ENCODE measurements at places on chromosomes 2 and 18.

DNA sequence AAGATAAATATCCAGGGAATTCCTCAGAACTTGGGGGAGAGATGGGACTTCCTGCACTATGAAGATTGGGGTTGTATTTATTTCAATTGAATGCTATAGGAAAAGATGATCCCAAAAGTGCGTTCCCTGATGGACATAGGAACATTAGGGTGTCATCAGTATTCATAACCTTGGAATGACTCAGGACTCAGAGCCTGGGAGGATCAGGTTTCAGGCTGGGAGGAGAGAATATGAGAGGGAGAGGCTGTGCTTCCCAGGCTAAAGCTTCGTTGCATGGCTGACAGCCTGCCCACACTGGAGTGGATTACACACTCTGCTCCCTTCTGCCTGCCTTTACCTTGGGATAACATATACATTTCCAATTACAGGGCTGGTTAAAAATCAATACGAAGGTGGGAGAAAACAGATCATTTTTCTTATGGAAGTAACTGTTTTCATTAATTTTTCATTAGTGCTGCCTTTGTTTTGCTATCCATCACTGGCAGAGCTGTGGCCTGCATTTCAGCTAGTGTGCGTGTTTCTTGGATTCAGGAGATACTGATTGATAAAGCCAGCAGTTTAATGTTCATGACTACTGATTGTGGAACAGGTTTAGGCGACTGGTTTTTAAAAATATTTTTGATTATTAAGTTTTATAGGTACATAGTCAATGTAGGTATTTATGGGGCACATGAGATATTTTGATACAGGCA is 118.7 kb downstream of the KCTD1 start:
- DNase-seq = no peak

- DNase-seq = no peak
These were observed 1.2 kb upstream of the WDSUB1 start for GRCh38 chr2:159287733-159288132.

- DNase-seq = no peak
These were observed 18.0 kb upstream of the TUBB6 start for GRCh38 chr18:12290086-12290485.

DNA sequence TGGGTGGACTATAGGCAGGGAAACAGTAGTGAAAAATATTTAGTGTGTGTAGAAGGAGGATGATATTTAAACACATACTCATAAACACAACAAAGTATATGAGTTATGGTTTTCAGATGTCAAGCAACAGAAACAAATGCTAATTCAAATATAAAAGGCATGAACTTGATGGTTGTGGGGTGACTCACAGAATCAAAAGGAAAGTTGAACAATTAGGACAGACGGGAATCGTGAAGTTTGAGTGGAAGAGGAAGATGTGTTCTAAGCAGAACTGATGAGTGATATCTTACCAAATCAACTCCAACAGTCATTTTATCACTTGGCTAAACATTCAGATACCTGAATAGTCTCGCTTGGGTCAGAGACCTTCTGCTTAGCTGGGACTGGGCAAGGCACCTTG is 53.6 kb upstream of the ITGA6 start:
- no peak for DNase-seq

- DNase-seq = no peak
These were observed 157.8 kb downstream of the PIK3C3 start for GRCh38 chr18:42112657-42113420.

DNA sequence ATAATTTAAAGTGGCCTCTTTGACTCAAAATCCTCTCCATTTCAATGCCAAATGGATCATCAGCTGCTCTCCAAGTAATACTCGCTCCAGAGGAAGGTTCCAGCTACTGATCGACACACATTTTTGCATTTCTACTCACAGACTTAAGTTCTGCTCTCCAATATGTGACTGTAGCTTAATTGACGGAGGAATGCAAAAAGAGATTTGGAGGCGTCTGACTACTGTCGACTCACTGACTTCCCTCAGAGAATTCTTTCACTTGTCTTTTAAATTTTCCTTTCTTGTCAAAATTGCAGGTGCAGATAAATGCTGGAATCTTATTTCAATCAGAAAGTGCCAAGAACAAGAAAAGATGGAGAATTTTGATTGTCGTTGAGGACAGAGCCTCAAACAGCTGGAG is 84.1 kb upstream of the PAPOLG start:
- no peak for DNase-seq

Data from pons (tissue), 1 donor.